ENCODE measurements at places on chromosomes 3 and 15.

- no peak for DNase-seq
These were observed 52.1 kb downstream of the BSN start for GRCh38 chr3:49606427-49606826.

GRCh38 chr15:78155355-78155939 is 6.3 kb downstream of the IDH3A start:
- no peak for DNase-seq

DNA sequence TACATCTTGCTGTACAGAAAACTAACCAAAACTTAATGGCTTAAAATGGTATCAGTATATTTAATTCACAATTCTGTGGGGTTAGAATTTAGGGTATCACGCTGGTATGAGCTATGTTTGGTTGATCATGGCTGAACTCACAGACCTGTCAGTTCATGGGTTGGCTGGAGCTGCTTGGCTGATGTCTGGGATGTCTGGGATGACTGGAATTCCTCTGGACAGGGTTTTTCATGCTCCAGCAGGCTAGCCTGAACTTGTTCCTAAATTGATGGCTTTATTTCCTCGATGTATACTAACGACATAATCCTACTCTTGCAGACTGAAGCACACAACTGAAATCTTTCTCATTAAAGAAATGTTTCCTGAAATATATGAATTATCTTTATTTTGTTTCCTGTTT is 338.9 kb upstream of the GBE1 start:
- peak; percentile 38 for DNase-seq

DNA sequence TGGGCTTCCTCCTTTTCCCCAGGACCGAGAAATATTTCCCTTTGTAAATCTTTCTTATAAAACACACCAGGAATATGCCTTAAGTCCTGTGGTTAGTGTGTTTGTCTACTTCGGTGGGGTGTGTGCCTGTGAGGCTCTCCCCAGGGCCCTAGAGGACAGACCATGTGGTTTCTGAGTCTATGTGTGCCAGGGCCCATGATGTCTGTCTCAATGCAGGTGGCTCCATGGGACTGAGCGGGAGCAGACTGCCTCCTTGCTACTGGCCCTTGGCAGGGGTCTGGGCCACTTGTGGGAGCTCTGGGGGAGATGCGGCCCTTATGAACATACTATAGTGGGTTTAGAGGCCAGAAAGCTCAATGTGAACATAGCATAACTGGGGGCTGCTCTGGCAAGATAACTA is 37.6 kb downstream of the SCN5A start:
- DNase-seq: no peak
